COLO829 (cell line): ENCODE measurements at places on chromosomes 4 and X.

GRCh38 chr4:154313004-154313585, 178.5 kb downstream of the DCHS2 start:
- peak; percentile 26 for DNase-seq

- no peak for DNase-seq
Measured at GRCh38 chr4:87651941-87652340, 1.9 kb downstream of the DMP1 start.

DNA sequence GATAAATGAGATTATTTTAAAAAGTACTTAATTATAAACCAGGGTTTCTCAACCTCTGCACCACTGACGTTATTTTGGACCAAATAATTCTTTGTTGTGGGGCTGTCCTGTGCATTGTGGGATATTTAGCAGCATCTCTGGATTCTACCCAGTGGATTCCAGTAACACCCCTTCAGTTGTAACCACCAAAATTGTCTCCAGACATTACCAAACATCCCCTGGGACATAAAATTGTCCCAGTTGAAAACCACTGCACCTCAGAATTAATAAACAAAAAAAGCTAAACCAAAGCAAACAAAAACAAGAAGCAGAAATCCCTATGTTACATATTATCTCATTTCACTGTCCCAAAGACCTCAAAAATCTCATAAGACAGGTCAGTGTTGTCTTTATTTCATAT, 54.2 kb upstream of the GIMD1 start:
- no peak for DNase-seq

GRCh38 chrX:155544881-155545280, 67.9 kb downstream of the TMLHE start:
- DNase-seq: no peak

DNA sequence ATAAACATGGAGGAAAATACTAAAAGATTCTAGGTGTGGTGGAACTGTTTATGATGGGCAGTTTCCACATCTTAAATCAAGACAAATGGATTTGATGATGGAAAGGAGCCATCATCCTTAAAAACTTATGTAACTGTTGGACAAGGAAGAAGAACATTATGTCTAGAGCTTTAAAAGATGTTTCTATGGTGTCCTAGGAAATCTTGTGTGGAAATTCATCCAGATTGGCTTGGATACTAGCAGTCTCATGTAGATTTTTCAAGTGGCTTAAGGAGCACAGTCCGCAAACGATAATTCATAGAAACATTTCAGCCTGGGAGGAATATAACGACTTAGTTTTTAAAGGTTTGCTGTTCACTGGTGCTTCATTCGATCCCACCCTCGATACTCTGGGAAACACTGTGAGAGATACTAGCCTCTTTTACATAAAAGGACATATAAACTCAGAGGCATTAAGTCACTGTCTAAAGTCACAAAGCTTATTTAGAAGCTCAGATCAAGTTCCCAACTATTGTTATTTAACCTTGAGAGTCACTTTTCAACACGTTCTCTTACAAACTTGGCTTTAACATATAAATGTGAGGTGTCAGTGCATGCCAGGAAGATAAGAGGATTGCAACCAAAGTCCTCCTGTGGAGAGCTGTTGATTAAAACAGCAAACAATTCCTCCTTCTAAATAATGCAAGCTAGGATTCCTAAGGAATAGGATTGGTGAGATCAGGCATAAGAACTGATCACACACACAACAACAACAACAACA, 135.7 kb upstream of the SCML1 start:
- no peak for DNase-seq

DNA sequence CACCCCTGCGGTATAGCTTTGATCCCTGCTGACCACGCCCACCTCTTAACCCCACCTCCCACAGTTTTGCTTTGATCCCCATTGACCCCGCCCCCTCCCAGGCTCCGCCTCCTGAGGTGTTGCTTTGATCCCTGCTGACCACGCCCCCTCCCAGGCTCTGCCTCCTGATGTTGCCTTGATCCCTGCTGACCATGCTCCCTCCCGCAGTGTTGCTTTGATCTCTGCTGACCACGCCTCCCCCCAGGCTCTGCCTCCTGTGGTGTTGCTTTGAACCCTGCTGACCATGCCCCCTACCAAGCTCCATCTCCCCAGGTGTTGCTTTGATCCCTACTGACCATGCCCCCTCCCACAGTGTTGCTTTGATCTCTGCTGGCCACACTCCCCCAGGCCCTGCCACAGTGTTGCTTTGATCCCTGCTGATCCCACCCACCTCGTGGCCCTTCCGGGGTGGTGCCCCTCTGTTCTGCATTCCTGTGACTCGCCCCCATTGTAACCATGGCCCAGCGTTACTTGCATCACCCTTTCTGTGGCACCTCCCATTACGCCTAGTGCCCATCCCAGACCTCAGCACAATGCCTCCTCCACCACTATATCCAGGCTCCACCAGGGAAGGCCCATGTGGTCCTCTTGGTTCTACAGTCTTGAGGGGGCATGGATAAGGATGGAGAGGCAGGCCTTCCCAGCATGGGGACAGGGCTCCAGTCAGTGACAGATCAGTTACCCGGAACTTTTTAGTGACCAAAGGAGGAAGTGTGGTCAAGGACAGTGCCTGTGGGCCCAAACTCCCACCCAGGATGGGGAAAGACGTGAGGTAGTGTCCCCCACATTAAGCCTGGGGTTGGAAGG, 70.8 kb downstream of the ADRA2C start:
- DNase-seq: peak; percentile 29

DNA sequence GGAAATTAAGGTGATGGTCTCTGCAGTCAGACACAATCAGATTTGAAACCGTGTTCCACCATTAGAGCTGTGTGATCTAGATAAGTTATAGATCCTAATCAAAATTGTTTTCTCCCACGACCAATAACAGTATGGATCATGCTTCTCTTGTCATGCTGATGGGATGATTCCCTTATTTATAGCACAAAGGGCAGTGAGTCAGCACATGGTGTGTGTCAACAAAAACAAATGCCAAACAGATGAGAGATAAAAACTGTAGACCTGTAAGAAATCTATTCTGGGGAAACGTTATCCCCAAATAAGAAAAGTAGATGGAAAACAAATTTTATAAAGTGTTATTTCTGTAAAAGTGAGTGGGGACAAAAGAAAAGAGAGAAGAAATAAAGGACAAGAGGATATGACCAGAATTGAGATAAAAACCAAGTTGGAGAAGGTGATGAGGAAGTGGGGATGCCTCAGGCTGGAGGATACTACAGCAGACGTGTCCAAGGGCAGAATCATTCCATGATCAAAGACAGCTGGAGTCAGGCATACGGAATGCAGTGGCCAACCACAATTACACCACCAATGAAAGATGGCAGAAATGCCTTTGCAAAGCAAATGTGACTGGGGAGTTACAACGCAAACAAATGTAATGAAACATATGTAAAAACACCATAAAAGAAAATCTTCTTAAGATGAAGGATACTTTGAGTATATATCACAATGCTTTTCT, 377.8 kb upstream of the PRKX start:
- DNase-seq: peak; percentile 5

DNA sequence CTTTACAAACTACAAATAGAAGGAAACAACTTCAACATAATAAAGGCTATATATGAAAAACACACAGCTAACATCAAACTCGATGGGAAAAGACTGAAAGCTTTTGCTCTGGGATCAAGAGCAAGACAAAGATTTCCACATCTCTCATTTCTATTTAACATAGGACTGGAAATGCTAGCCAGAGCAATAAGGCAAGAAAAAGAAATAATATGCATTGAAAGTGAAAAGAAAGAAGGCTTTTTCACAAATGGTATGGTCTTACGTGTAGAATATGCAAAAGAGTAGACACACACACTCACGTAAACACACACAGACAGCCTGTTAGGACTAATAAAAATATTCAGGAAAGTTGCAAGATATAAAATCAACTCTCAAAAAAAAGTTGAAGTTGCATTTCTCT, 660.5 kb upstream of the PCDH10 start:
- no peak for DNase-seq

GRCh38 chr4:105061136-105061696, 85.5 kb upstream of the TET2 start:
- peak; percentile 50 for DNase-seq

- DNase-seq: no peak
Measured at GRCh38 chr4:6938237-6938636, 28.6 kb downstream of the TBC1D14 start.

GRCh38 chr4:114607056-114607455, 8.4 kb downstream of the UGT8 start:
- no peak for DNase-seq

DNA sequence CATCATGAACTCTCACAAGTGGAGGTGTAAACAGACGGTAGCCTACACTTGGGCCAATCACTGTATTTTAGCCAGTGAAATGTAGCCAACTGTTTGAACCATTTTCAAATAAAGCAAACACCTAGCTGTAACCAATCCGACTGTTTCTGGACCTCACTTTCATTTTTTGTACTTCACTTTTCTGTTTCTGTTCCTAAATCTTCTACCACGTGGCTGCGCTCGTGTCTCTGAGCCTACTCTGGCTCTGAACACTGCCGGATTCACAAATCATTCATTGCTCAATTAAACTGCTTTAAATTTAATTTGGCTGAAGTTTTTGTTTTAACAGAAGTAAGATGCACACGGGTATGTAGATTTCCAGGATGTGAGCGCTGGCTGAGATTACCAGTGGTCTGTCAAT, 319.1 kb downstream of the RAPGEF2 start:
- no peak for DNase-seq

GRCh38 chr4:127844601-127845116, 36.0 kb upstream of the PLK4 start:
- no peak for DNase-seq

DNA sequence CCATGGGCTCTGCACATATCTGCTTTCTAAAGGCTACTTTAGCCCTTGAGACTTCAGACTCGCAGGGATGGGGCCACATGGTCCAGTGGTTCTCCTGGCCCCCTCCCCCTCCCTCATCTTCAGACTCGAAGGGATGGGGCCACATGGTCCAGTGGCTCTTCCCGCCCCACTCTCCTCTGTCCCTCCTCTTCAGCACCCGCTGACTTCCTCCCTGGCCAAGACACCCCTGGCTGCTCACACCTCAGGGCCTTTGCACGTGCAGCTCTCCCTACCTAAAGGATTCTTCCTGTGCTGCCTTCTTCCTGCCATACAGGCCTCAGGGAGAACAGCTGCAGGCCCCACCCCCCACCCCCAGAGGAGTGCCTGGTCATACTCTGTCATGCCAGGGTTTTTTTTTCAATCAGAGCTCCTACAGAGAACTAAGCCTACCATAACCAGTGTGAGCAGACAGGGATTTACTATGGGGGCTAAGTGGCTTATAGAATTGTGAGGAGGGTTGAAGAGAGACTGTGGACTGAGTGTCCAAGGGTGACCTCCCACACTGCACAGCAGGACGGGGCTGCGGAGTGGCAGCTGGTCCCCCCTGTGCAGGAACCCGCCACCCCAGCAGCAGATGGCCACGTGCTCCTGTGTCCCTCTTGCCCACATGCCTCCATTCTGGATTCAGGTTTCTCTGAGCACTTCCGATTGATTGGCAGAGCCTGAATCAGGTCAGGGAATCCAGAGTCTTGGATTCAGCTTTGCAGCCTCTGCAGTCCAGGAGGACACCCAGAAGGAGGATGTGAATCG, 6.1 kb upstream of the SPON2 start:
- DNase-seq: no peak

GRCh38 chr4:1414831-1415680, 8.8 kb upstream of the NKX1-1 start:
- DNase-seq: no peak

DNA sequence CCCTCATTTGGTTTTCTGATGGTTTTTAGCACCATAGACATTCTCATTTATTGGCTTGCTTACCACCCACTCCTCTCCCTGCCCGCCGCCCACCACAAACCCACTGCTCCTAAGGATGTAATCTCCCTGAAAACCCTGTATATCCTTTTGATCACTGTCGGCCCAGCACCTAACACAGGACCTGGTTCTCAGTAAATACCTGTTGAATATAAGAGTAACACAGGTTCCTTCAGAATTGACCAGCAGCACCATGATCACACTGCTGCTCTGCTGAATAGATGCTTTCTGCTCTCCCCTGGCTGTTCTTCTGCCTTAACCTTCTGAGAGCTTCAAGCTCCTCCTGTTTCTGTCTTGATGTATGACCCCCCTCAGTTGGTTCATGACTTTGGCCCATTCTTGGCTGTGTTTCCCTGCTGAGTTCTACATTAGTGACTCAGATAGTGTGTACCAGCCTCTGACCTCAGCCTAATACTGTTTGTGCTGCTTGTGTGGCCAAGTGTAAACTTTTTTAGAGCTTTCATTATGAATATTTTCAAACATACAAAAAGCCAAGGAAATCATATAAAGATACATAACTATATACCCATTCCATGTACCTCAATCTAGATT, 265.3 kb downstream of the FRMPD4 start:
- DNase-seq: no peak

- DNase-seq: no peak
Measured at GRCh38 chr4:183320211-183321059, at the start of gene CLDN22. TSS of gene CLDN22 (minus strand) at chr4:183320276. CDS start at chr4:183320218, 58 bp downstream.

GRCh38 chrX:14872355-14872754, 514 bp downstream of the FANCB start:
- no peak for DNase-seq

GRCh38 chr4:137370679-137371078, 161.6 kb downstream of the PCDH18 start:
- no peak for DNase-seq

- no peak for DNase-seq
Measured at GRCh38 chrX:133586443-133586842, 171.2 kb upstream of the GPC4 start.

GRCh38 chr4:67019686-67020437, 525.4 kb downstream of the CENPC start:
- peak; percentile 24 for DNase-seq

DNA sequence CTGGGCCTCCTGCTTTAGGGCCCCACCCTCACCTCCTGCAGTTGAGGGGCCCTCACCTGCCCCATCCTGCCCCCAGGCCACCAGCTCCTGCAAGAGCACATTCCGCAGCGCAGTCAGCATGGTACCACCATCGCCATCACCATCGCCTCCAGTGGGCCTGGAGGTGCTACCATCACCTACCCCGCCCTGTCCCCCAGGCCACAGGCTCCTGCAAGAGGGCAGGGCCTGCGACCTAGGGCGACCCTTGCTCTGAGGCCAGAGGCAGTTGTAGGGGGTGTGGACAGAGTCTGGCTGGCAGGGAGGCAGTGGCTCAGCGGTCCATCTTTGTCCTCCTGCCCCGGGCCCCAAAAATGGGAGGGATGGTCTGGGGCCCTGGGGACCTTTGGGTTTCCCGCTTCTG, 3.9 kb upstream of the HAUS7 start:
- DNase-seq: no peak

GRCh38 chr4:56134266-56134665, 185.5 kb downstream of the CEP135 start:
- DNase-seq: no peak

DNA sequence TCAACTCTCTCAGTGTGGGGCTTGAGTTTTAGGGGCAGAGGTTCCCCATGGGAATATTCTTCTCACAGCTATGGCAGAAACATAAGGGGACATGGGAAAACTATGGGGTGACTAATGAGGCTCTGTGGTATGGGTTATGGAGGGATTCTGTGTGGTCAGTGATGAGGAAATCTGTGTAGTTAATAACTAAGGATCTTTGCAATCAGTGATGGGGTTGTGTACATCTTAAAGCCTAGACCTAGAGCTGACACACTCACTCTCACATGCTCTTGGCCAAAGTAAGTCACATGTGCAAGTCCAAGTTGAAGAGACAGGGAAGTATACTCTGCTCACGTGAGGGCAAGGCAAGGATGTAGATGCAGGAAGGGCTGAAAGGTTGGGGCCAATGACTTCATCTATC, 86.4 kb upstream of the UXT start:
- DNase-seq: no peak

- no peak for DNase-seq
Measured at GRCh38 chrX:153761863-153762262, 2.2 kb upstream of the PLXNB3 start.

- no peak for DNase-seq
Measured at GRCh38 chr4:42150653-42151567, 1.5 kb downstream of the BEND4 start.

GRCh38 chr4:1330761-1331590, 16.0 kb upstream of the UVSSA start:
- DNase-seq: no peak
